Suprapubic skin (tissue), 4 donors: ENCODE measurements at places on chromosomes 4 and X.

GRCh38 chr4:76588274-76588673 lies 153.2 kb downstream of the SHROOM3 start:
- H3K27me3 ChIP-seq: peaks cover 10% of the 10 kb centered on the region
- H3K36me3 ChIP-seq: no peaks in the 10 kb centered on the region
- peaks cover 16% of the 10 kb centered on the region for H3K4me1 ChIP-seq
- no peak overlapping the region for H3K4me3 ChIP-seq
- H3K27ac ChIP-seq: no peak overlapping the region
- no peak for DNase-seq

- no peak overlapping the region for H3K4me3 ChIP-seq
- H3K27ac ChIP-seq: no peak overlapping the region
- H3K4me1 ChIP-seq: no peaks in the 10 kb centered on the region
- no peaks in the 10 kb centered on the region for H3K27me3 ChIP-seq
- no peaks in the 10 kb centered on the region for H3K36me3 ChIP-seq
- DNase-seq: no peak
Observed at GRCh38 chrX:85309717-85310116, 65.9 kb downstream of the ZNF711 start.

GRCh38 chr4:113637823-113638561 lies 123.5 kb downstream of the CAMK2D start:
- no peak overlapping the region for H3K27ac ChIP-seq
- H3K4me3 ChIP-seq: no peak overlapping the region
- DNase-seq: no peak

DNA sequence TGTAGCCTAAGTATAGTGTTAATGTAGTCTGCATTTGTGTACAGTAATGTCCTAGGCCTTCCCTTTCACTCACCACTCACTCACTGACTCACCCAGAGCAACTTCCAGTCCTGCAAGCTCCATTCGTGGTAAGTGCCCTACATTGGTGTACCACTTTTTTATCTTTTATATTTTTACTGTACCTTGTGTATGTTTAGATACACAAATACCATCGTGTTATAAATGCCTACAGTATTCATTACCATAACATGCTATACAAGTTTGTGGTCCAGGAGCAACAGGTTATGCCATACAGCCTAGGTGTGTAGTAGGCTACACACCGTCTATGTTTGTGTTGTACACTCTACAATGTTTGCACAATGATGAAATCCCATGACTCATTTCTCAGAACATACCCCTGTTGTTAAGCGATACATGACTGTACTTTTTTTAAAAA lies 15.4 kb downstream of the TSPAN5 start:
- no peak for DNase-seq
- H3K27ac ChIP-seq: no peak overlapping the region
- H3K4me3 ChIP-seq: no peak overlapping the region
- H3K36me3 ChIP-seq: no peaks in the 10 kb centered on the region
- no peaks in the 10 kb centered on the region for H3K4me1 ChIP-seq
- no peaks in the 10 kb centered on the region for H3K27me3 ChIP-seq

- no peaks in the 10 kb centered on the region for H3K4me1 ChIP-seq
- H3K36me3 ChIP-seq: no peaks in the 10 kb centered on the region
- H3K27me3 ChIP-seq: no peaks in the 10 kb centered on the region
- DNase-seq: no peak
- no peak overlapping the region for H3K4me3 ChIP-seq
- no peak overlapping the region for H3K27ac ChIP-seq
Observed at GRCh38 chrX:42686706-42687105, 91.3 kb downstream of the PPP1R2C start.

- no peaks in the 10 kb centered on the region for H3K4me1 ChIP-seq
- no peak overlapping the region for H3K27ac ChIP-seq
- no peak for DNase-seq
- no peaks in the 10 kb centered on the region for H3K27me3 ChIP-seq
Observed at GRCh38 chr4:128244379-128244778, 43.2 kb downstream of the PGRMC2 start.

DNA sequence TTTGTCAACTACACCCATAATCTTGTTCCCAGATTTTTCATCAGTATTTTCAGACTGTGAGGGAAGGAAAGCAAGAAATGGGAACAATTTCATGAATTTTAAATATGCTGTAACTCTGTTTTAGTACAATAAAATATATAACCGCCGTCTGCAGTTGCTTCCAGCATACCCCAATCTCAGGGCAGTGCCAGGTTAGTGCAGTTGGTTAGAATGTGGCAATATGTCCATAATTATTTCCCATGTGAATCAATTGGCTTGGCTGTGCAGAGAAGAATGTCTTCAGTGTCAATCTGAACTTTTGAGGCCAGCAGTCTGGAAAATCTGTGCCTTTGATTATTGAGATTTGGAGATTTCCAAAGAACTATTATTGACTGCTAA lies 5.0 kb upstream of the MMAA start:
- peaks cover 19% of the 10 kb centered on the region for H3K4me1 ChIP-seq
- H3K27ac ChIP-seq: no peak overlapping the region
- H3K36me3 ChIP-seq: no peaks in the 10 kb centered on the region
- no peak for DNase-seq
- no peaks in the 10 kb centered on the region for H3K27me3 ChIP-seq

DNA sequence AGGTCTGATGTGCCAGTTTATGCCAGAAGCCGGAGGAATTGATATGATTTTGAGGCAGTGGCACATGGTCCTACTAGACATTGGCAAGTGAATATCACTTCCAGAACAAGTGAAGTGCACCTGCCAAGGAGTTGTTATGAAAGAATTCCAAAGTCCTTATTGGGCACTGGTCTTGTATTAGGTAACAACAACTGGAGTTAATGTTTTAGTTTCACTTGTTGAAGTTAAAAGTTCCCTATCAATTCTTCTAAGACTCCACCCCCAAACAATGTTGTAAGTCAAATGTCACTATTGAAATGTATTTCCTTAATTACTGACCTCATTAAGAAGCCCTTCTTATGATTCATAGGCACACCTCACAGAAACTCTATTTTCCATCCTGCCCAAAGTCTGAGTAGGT lies 3.1 kb downstream of the TET2 start:
- H3K4me3 ChIP-seq: no peak overlapping the region
- peaks cover 38% of the 10 kb centered on the region for H3K4me1 ChIP-seq
- no peak overlapping the region for H3K27ac ChIP-seq

DNA sequence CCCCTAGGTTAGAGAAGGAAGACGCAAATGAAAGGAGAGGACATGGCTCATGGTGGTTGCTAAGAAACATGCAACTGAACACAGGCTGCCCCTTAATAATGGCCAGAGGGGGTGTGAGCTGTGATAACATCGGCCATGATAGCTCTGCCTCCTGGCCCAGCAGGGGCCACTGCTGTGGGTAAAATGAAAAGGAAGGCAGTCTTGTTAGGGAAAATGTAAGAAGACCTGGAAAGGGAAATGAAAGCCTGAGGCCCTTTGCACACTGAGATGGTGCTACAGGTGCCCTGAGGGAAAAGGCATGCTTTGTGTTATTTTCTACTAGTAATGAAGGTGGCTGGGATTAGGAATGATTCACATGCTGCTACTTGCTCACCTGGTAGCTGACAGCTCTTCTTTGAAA lies 123.6 kb upstream of the MID1 start:
- H3K4me3 ChIP-seq: no peak overlapping the region
- no peak for DNase-seq
- no peaks in the 10 kb centered on the region for H3K36me3 ChIP-seq
- no peaks in the 10 kb centered on the region for H3K27me3 ChIP-seq
- no peak overlapping the region for H3K27ac ChIP-seq

- H3K27me3 ChIP-seq: no peaks in the 10 kb centered on the region
- H3K36me3 ChIP-seq: no peaks in the 10 kb centered on the region
- no peak for DNase-seq
- no peak overlapping the region for H3K27ac ChIP-seq
- peaks cover 4% of the 10 kb centered on the region for H3K4me1 ChIP-seq
- H3K4me3 ChIP-seq: no peak overlapping the region
Observed at GRCh38 chr4:24703298-24703697, 92.1 kb upstream of the SOD3 start.

DNA sequence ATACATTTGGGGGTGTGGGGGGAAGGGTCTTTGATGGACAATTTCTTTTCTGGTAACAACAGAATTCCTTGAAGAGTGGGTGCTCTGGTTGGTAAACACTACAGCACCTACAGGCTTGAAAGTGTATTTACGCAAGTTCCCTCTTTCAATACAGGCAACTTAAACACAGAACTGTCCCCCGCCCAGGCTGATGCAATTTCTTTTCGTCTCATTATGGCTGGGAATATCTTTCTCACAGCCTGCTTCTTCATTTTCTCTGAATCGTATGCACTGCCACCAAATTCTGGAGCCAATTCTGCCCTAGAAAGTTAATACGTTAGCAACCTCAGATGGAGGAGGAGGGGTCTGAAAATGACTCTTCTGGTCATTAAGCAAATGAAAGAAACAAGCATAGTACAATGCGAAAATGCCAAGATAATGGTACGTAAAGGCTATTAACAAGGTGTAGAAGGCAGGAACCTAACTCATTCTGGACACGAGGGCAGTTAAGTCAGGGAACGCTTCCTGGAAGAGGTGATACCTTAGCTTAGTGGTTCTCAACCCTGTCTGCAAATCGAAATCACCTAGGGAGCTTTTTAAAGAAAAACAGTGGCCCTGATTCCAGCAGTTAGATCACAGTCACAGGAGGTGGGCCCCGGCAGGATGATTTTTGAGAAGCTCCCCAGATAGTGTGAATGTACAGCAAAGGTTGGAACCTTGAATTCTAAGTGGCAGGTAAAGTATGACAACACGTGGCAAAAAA lies 1.0 kb downstream of the AGA start:
- peaks cover 17% of the 10 kb centered on the region for H3K4me1 ChIP-seq
- peaks cover 20% of the 10 kb centered on the region for H3K36me3 ChIP-seq
- H3K27ac ChIP-seq: peak overlapping the region; percentile 97

- H3K27ac ChIP-seq: peak overlapping the region; percentile 36
- H3K4me3 ChIP-seq: no peak overlapping the region
Observed at GRCh38 chr4:6747294-6748051, 31.5 kb downstream of the BLOC1S4 start.

GRCh38 chr4:22587253-22587652 lies 71.4 kb upstream of the ADGRA3 start:
- no peak for DNase-seq
- H3K27ac ChIP-seq: no peak overlapping the region
- no peak overlapping the region for H3K4me3 ChIP-seq
- no peaks in the 10 kb centered on the region for H3K36me3 ChIP-seq
- H3K4me1 ChIP-seq: no peaks in the 10 kb centered on the region
- H3K27me3 ChIP-seq: no peaks in the 10 kb centered on the region

DNA sequence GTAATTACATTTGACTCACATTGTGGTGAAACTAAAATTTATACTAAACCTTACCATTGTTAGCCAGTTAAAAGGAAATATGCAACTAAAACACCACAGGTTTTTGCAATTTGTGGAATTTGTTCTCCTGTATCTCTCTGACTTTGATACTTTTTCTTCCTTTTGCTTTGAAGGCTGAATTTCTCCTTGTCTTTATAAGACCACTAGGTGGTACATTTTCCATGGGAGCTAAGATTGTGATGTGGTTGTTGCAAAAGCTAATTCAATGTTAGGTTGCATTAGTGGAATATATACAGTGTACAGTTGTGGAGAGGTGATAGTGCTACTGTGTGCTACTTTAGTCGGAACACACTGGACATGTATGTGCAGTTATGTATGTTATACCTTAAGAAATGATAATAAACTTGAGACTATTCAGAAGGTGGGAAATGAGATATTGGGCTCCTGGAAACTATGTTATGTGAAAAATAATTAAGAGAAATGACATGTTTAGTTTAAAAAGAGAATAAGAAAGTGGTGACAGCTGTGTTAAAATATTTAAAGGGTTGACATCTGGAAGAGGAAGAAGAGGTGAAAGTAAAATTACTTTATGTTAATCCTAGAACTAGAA lies 70.3 kb downstream of the ARL9 start:
- no peak overlapping the region for H3K27ac ChIP-seq
- no peak for DNase-seq
- H3K4me1 ChIP-seq: no peaks in the 10 kb centered on the region
- H3K36me3 ChIP-seq: no peaks in the 10 kb centered on the region

DNA sequence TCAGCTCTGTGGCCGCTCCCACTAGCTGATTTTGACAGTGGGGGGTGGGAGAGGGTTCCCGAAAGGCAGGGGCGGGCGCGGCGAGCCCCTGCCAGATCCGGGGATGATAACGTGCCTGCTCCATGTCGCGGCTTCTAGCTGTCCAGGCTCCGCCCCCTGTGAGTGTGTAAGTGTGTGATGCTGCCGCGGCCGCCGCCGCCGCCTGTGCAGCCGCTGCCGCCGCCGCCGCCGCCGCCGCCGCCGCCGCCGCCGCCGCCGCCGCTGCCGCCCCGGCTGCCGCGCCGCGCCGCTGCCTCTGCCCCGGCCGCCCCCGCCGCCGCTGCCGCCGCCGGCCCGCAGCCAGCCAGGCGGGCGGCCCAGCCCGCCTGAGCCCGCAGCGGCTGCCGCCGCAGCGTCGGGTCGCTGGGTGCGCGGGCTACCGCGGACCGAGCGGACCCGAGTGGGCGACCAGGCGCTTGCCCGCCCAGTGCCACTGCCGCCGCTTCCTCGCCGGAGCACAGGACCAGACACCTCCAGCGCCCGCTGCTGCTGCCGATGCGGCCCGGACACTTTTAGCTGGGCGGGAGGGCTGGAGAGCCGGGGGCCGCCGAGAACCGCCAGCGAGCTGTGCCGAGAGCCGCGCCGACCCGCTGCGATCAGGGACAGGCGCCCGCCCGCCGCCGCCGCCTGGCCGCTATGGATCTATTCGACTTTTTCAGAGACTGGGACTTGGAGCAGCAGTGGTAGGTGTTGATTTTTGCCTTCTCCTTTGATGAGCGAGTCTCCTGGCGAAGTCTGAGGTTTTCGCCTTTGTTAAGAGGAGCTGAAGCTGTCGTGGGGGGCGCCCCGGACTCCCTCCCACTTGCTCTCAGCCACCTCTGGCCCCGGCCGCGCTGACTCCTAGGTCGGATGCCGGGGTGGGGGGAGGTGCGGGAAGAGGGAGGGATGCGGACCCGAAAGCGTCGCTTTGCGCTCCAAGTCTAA lies at the start of gene AFF2:
TSS of gene AFF2 (plus strand) at position 195 of the 963 bp plus-strand sequence. CDS start at position 676, 481 bp downstream.
- peaks cover 4% of the 10 kb centered on the region for H3K4me1 ChIP-seq
- H3K4me3 ChIP-seq: peak within 1 kb of the TSS; percentile 53
- peak; percentile 58 for DNase-seq
- H3K36me3 ChIP-seq: no peaks in the 10 kb centered on the region

DNA sequence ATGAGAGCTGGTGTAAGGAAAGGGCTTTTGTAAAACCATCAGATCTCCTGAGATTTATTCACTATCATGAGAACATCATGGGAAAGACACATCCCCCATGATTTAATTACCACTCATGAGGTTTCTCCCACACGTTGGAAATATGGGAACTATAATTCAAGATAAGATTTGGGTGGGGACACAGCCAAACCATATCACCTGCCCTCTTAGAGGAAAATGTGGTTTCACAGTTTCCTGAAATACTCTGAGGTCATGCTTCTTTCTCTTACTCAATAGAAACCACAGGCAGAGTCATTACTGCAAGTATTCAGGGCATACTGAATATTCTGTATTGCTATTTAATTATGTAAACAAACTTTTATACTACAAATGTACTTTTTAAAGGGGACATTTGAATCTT lies 1453.3 kb downstream of the PCDH18 start:
- H3K27me3 ChIP-seq: no peaks in the 10 kb centered on the region
- no peaks in the 10 kb centered on the region for H3K4me1 ChIP-seq
- H3K36me3 ChIP-seq: no peaks in the 10 kb centered on the region
- DNase-seq: no peak
